ENCODE measurements at places on chromosomes 3 and 15.
A peak's percentile ranks its signal among the peaks of the same experiment; 100 is the strongest.

- DNase-seq: no peak
These were observed 64.3 kb downstream of the OSTN start for GRCh38 chr3:191263365-191263764.

- no peak for DNase-seq
These were observed 128.6 kb downstream of the ERC2 start for GRCh38 chr3:56339671-56340070.

DNA sequence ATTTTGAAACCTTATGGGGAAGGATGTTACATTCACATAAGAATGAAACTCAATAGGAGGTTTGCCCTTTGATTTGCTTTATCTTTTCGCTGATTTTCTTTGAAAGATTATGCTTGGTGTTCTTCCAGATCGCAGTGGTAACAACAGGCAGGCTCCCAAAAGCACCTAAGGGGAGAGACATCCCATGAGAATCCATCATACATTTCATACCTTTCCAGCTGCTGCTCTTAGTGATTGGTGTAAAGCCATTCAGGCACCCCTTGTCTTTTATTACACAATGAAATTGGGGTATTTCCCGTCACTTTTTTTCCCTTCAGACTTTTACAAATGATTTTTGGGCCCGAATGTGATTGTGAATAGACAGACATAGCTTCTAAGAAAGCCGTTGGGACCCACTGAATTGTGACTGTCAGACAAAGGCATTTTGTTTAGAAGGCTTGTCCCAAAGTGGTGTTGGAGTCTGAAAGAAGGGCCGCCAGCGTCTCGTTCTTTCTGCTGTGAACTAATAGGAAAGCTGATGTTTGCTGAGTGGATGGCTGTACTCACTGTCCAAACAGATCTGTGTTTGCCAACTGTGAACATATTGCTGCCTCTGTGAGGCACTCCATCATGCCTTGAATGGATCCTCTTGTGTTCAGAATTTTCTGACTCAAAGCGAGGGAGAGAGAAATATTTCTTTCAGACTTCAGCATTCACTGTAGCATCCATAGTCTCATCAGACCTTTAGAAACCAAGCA lies 164.3 kb downstream of the FNDC3B start:
- no peak for DNase-seq

DNA sequence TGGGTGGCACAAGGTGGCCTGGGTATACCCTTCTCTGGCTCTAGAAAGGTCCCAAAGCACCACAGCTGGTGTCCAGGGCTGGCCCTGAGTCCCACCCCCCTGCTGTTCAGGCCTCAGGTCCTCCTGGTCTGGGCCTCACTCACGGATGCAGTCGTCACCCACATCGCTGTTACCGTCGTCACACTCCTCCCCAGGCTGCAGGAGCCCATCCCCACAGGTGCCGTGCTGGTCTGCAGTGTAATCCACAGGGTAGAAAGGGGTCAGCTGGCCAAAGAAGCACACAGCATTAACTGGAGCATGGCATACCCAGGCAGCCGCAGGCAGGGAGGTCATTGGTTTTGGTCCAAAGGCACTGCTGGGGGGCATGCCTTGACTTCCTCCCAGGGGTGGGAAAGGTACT lies 28.4 kb downstream of the EAF1 start:
- no peak for DNase-seq

- no peak for DNase-seq
These were observed 25.1 kb upstream of the RPL29 start for GRCh38 chr3:52020796-52021195.

GRCh38 chr3:64238971-64239667 lies 13.9 kb upstream of the PRICKLE2 start:
- no peak for DNase-seq

DNA sequence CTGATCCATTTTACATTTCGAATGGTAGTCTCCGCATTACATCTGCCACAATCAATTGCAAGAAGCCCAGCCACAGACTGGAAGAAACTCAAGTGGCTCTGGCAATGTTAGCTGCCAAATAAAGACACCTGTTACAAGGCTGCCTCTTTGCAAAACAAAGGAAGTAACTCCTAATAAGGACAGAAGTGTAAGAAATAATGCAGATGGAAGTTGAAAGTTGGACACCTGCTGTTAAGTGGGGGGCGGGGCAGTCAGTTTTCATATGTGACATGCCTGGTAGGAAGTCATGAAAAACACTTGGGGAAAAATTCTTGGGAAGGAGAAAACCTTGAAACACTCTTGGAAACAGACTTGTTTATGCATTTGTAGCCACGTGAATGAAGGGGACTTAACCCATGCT lies 54.1 kb upstream of the ATP2C1 start:
- no peak for DNase-seq

DNA sequence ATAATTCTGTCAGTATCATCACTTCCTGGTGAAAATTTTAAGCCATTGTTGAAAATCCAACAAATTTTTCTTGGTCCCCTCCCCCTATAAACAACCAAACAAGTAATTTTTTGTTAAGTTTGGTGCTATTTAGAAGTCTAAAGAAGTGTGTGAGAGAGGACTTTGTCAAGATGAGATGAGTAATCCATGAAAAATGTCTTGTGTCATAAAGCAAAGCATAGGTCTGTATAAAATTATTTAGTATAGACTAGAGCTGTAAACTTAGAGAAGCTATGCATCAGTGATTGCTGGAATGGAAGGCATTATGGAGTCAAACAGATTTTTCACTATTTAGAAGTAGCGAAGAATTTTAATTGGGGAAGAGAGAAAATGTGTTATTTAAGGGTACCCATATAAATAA lies 31.4 kb downstream of the MAPK6 start:
- DNase-seq: no peak

GRCh38 chr3:157204431-157204830 lies 44.5 kb upstream of the CCNL1 start:
- peak; percentile 1 for DNase-seq

DNA sequence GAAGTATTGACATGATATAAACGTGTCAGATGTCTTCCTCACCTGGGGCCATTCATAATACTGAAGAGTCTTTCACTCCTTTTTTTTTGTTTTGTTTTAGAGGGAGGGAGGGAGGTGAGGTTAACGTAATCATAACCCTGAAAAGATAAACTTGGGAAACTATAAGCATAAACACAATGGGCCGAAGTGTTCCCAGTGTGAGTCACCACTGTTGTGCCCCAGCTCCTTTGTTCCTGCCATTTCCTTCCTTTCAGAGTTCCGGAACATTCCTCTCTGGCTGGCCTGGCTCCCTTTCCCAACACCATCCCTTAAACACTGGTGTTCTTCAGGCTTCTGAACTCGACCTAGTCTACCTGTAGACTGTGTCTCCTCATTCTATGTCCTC lies 18.6 kb downstream of the PLD1 start:
- DNase-seq: no peak

GRCh38 chr3:189683546-189684255 lies 52.5 kb downstream of the TP63 start:
- no peak for DNase-seq

- no peak for DNase-seq
These were observed 5.9 kb upstream of the ARHGEF26 start for GRCh38 chr3:154115332-154115731.

- DNase-seq: no peak
These were observed 1.2 kb upstream of the ADCY5 start for GRCh38 chr3:123449997-123450604.

GRCh38 chr15:99126930-99127329 lies 22.1 kb downstream of the SYNM start:
- no peak for DNase-seq

- DNase-seq: no peak
These were observed 165.2 kb downstream of the RORA start for GRCh38 chr15:61063875-61064320.

GRCh38 chr3:56342475-56342874 lies 125.8 kb downstream of the ERC2 start:
- DNase-seq: no peak

- no peak for DNase-seq
These were observed 27.4 kb upstream of the FURIN start for GRCh38 chr15:90840954-90841353.

DNA sequence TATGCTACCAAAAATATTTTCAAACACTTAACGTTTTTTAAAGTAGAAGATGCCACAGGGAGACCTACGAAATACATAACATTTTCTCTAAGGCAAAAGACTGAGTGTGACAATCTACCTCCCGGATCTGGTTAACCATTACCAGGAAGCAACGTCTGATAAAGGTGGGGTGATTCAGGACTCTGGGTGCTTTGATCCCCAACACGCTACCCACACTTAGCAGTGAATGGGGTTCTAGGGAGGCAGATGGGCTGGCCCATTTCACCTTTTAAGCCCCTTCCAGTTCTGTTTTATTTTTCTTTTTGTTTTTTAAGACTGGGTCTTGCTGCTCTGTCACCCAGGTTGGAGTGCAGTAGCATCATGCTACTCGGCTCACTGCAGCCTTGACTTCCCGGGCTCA lies 39.5 kb downstream of the EIF4E3 start:
- no peak for DNase-seq

GRCh38 chr3:185552358-185552877 lies at the start of gene LIPH:
LIPH (minus strand) TSS chr3:185552588; CDS start chr3:185552471, 117 bp downstream.
- no peak for DNase-seq

- no peak for DNase-seq
These were observed 877.3 kb downstream of the ROBO2 start for GRCh38 chr3:77917225-77917624.

- DNase-seq: no peak
These were observed 92.6 kb downstream of the ALDH1A2 start for GRCh38 chr15:57972864-57973263.

DNA sequence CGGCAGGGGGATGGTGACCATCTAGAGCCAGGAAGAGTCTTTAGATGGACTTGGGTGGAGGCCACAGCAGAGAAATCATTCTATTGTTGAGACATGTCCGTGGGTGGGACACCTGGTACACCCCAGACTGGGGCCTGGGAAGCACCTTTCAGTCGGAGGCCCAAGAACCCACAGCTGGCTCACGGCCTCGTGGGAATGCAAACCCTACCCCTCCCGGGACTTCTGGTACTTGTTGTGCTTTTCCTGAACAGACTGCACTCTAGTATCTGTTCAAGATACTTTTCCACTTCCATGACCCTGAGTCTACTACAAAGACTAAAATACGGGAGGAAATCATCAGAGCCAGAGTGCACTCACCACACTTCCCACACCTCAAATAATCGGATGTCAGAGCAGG lies 60.7 kb downstream of the BDH1 start:
- DNase-seq: no peak

GRCh38 chr3:160564949-160565441 lies 376 bp downstream of the KPNA4 start:
- peak; percentile 68 for DNase-seq

- DNase-seq: peak; percentile 69
These were observed 36.5 kb upstream of the RAB11A start for GRCh38 chr15:65832549-65833364.

GRCh38 chr15:100560323-100560722 lies 31.6 kb upstream of the CERS3 start:
- no peak for DNase-seq

DNA sequence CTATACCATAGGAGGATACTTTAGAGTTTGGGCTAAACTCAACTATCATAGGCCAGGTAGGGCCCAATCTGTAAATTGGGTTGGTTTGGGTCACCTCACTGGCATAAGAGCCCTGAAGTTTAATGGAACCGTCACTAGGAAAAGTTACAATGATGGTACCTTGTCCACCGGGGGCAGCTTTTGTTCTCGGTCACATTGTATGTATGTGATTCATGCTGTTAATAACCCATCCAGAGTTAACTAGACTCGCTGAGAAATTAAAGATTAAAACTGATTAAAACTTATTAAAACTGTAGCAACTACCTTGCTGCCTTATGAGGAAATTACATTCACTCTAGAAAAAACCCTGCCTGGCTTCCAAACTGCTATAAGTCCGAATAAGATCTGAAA lies 145.0 kb upstream of the TMCO5A start:
- DNase-seq: no peak

DNA sequence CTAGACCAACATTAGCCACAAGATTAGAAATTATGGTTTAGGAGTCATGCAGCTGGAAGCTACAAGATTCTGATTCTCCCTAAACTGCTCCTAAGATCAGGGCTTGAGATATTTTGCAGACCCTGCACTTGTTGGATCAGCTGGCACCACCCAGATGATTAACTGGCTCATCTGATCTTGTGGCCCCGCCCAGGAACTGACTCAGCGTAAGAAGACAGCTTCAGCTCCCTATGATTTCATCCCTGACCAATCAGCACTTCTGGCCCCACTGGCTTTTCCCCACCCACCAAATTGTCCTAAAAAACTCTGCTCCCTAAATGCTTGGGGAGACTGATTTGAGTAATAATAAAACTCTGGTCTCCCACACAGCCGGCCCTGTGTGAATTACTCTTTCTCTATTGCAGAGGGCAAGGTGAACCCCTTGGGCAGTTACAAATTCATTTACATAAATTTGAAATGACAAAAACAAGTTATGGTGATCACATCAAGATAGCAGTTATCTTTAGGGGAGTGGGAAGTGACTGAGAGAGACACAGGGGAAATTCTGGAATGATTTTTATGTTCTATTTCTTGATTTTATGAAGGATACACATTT lies 76.5 kb downstream of the CD200R1L start:
- no peak for DNase-seq

DNA sequence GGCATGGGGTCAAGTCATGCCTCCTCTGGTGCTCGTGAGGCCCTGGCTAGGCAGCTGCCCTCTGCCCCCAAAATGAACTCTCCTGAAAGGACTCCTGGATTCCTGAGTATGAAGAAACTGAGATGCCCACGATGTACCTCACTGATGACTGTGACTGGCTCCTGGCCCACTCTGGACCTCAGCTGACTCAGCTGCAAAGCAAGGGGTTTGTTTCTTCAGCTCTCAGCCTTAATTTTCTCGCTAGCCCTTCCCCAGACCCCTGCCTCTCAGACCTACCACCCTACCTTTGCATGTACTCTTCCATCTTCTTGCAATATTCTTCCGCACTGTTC lies 5.2 kb upstream of the GNAI2 start:
- no peak for DNase-seq

- DNase-seq: no peak
These were observed 73.5 kb downstream of the VGLL4 start for GRCh38 chr3:11570251-11570650.

DNA sequence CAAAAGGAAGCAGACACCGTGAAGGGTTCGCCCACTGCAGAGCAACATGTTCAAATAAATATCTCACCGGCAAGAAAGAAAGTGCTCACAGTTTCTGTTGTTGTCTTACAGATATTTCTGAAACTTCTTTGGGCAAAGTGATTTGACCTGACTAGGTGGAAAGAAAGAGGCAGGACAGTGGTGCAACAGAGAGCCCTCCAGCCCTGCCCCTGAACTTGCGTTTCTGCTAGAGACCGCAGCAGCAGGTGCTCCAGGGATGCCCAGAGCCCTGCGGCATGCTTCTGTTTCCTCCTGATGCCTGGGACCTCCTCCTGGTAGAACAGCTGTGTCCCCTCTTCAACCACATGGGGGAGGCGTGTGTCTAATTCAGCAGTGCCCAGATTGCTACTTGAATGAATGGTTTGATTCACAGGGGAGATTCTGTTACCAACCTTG lies 123.4 kb downstream of the ATP10A start:
- peak; percentile 32 for DNase-seq

GRCh38 chr3:183300996-183301562 lies 48.0 kb downstream of the B3GNT5 start:
- DNase-seq: no peak

DNA sequence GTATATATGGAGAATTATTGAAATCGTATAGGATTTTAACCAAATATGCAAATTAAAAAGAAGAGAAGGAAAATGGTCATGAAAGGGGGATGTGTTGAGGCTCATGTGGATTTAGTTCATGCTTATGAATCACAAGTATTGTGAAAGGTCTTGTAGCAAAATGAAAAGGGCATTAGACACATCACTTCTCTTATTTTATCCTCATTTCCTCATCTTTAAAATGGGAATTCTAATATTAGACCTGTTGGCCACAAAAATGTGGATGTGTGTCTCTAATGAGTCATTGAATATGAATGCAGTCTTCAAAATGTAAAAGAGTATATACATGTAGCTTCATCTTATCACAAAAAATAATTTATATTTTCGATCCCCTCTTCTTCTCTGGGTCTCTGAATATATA lies 14.9 kb upstream of the ALCAM start:
- no peak for DNase-seq

All from CD4-positive, alpha-beta T cell treated with Interleukin-12 subunit alpha and Interleukin-12 subunit beta, for 1 hour (primary cell).